ENCODE measurements at places on chromosomes 1 and 21.
A peak's percentile ranks its signal among the peaks of the same experiment; 100 is the strongest.

- H3K27me3 ChIP-seq, result peaks cover 53% of the 10 kb centered on the region
- no peaks in the 10 kb centered on the region for H3K36me3 ChIP-seq
- no peak overlapping the region for H3K4me3 ChIP-seq
- no peak overlapping the region for H3K27ac ChIP-seq
These were observed 26.2 kb downstream of the TP73 start for GRCh38 chr1:3678361-3679097.

DNA sequence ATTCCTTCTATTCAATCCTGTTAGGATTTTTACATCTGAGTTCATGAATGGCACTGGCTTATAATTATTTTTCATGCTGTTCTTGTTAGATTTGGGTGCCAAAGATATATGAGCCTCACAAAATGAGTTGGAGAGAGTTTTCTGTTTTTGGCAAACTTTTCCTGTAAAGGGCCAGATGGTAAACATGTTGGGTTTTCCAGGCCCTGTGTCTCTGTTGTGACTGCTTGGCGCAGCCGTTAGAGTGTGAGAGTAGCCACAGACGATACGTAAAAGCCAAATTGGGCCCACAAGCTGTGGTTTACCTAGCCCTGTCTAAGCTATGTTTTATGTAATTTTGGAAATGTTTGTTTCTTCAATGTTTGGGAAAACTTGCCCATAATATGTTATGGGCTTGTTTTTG lies 15.6 kb upstream of the CA6 start:
- H3K4me1 ChIP-seq, result no peaks in the 10 kb centered on the region
- no peak overlapping the region for H3K4me3 ChIP-seq
- ATAC-seq, result no peak
- H3K27me3 ChIP-seq, result no peaks in the 10 kb centered on the region
- H3K27ac ChIP-seq, result no peak overlapping the region
- no peaks in the 10 kb centered on the region for H3K36me3 ChIP-seq

DNA sequence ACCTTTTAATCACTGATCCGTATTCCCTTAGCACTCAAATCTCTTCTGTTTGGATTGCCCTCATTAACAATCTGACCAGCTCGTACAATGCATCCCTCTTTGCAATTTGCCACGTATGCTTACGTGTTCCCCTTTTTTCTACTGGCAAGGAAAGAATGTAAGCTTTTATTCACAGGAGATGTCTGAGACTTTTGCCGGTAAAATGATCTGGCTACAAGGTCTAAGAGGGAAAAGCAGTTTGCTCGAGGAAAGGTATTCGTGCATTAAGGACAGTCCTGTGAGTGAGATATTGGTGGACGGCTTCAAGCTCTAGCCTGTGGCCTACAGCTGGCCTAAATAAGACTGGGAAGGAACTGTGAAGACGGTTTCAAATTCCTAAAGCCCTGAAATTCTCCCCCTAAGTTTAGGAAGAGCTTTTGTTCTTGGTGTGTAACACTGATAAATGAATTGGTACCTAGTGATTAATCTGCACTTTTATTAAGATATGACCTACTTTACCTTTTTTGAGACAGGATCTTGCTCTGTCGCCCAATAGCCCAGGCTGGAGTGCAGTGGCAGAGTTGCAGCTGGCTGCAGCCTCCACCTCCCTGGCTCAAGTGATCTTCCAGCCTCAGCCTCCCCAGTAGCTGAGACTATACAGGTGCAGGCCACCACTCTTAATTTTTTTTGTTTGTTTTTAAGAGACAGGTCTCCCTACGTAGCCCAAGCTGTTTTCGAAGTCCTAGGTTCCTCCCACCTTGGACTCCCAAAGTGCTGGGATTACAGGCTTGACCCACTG lies 895 bp upstream of the UBR4 start:
- H3K4me3 ChIP-seq, result peak overlapping the region; percentile 40
- H3K27me3 ChIP-seq, result no peaks in the 10 kb centered on the region
- ATAC-seq, result no peak

DNA sequence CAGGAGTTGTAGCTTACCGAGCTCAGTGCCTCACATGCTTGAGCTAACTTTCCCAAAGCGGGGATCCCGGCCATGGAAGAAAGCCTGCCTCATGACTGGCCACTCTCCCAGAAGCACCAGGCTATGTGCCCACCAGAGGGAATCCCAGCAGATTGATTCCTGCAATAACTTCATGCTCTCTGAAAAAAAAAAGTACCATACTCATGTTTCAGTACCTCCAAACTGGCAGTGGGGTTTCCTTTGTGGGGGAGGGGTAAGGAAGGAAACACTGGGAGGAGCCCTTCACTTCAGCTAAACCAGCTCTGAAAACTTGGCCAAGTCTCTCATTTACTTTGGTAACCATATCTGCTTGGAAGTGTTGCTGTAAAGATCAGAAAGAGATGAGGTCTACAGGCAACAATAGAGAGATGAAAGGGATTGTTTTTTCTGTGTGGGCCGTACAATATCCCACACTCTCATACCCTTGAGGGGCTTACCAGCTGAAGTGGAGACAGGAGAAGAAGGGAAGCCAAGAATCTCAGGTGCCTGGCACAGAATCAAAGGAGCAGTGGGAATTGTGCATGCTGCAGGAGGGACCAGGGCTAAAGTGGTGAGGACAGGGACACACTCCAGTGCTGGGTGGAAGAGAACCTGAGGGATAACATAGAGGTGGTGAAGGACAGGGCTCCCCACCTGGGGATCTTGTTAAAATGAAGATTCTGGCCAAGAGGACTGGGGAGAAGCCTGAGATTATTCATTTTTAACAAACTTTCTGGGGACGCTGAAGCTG lies 42.4 kb upstream of the TACSTD2 start:
- H3K4me1 ChIP-seq, result peaks cover 17% of the 10 kb centered on the region
- no peaks in the 10 kb centered on the region for H3K36me3 ChIP-seq
- H3K27ac ChIP-seq, result no peak overlapping the region
- H3K27me3 ChIP-seq, result no peaks in the 10 kb centered on the region
- H3K4me3 ChIP-seq, result no peak overlapping the region
- no peak for ATAC-seq

GRCh38 chr1:53462769-53463501 lies 3.7 kb downstream of the DMRTB1 start:
- no peaks in the 10 kb centered on the region for H3K4me1 ChIP-seq
- no peak for ATAC-seq
- no peaks in the 10 kb centered on the region for H3K36me3 ChIP-seq
- H3K27me3 ChIP-seq, result no peaks in the 10 kb centered on the region
- no peak overlapping the region for H3K4me3 ChIP-seq

DNA sequence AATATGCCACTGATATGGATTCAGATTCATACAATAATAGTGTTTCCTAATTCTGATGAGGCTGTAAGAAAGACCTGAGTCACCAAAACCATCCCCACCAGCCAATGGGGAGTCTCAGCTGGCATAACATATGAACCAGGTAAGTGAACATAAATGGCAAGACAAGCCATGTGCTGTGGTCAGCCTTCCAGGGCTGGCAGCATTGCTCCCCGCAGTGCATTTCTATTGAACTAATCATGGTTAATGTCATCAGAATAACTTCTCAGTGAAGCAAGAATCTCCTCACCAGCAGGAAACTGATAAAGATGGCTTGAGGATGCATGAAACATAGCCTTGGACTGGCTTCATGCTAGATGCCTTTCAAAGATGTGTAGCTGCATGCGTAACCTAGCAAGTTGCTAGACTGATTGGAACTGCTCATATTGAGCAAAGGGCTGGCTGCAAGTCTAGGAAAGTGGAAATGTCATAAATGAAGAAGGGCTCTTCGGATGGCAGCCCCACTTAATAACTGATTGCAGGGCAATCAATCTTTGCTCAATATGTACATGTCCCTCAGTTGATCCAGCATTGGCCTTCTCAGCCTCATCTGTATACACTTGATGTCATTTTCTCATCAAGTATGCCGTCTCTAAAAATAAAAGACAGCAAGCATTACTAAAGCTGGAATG lies 88.0 kb downstream of the NTNG1 start:
- no peaks in the 10 kb centered on the region for H3K36me3 ChIP-seq
- no peak overlapping the region for H3K27ac ChIP-seq
- no peak for ATAC-seq
- H3K4me3 ChIP-seq, result no peak overlapping the region

GRCh38 chr1:25836695-25837094 lies 16.9 kb downstream of the MTFR1L start:
- ATAC-seq, result no peak
- no peak overlapping the region for H3K4me3 ChIP-seq

GRCh38 chr1:84122780-84123382 lies 21.2 kb upstream of the PRKACB start:
- no peaks in the 10 kb centered on the region for H3K36me3 ChIP-seq
- H3K27me3 ChIP-seq, result no peaks in the 10 kb centered on the region
- H3K4me1 ChIP-seq, result no peaks in the 10 kb centered on the region
- no peak overlapping the region for H3K4me3 ChIP-seq
- ATAC-seq, result no peak

DNA sequence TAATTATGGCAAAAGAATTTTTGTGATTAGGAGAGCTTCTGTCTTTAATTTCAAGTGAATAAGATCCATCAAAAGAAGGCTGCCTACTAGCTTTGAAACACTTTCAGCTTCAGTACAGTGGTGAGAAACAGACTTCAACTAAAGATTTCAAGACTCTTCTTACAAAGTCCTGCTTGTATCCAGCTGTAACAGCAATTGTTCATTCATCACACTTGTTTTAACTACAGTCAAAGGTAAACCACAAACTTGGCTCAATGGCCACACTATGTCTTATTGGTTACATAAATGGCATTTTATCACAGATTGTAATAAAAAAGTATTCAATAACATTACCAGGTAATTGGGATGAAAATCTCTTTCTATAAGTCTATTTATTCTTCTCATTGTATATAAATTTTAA lies 59.2 kb downstream of the WARS2 start:
- H3K4me3 ChIP-seq, result no peak overlapping the region
- H3K27me3 ChIP-seq, result no peaks in the 10 kb centered on the region
- no peaks in the 10 kb centered on the region for H3K36me3 ChIP-seq
- no peak overlapping the region for H3K27ac ChIP-seq
- H3K4me1 ChIP-seq, result peaks cover 3% of the 10 kb centered on the region

DNA sequence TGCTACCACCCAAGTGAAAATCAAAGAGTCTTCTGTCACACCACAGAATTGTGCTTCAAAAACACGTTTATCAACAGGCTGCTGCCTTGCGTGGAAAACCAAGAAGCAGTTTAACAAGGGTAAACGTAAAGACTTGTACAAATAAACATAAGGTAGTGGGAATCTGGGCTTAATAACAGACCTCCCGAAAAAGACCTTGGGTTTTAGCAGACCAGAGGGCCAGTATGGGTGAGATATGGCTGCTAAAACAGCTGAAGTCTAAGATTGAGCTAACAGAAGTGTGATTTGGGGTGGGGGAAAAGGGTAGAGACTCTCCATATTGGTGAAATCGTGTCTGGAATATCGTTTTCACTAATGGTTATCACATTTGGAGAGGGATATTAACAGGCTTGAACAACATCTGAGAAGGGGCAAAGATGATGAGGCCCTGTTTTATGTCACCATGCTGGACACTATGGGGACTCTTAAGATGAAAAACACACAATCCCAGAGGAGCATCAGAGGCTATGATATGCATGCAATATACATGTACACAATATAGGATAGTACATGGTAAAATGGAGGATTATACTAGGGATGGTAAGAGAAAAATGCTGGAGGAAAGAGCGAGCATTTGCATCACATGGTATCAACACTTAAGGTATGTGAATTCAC lies 1.4 kb downstream of the MOV10 start:
- H3K36me3 ChIP-seq, result peaks cover 11% of the 10 kb centered on the region
- no peak for ATAC-seq
- peaks cover 38% of the 10 kb centered on the region for H3K4me1 ChIP-seq
- H3K27me3 ChIP-seq, result no peaks in the 10 kb centered on the region
- peak overlapping the region; percentile 94 for H3K4me3 ChIP-seq

DNA sequence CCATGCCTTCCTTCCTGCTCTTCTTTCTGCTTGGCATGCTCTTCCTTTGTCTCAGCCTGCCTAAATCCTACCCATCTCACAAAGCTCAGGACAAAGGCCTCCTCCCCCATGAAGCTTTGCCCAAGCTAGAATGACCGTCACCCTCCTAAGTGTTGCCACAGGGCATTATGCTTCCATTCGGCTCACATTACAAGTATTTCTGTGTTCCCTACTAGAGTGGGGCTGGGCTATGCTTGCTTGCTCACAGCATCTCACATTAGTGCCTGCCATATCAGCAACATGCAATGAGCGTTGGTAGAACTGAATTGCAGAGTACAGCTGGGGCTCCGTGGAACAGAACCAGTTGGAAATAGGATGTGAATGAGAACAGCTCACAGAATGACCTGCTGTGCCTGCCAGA lies 82.8 kb downstream of the CD58 start:
- no peak overlapping the region for H3K27ac ChIP-seq
- H3K27me3 ChIP-seq, result peaks cover 3% of the 10 kb centered on the region
- no peak overlapping the region for H3K4me3 ChIP-seq
- no peak for ATAC-seq

- H3K4me3 ChIP-seq, result no peak overlapping the region
- ATAC-seq, result no peak
- no peaks in the 10 kb centered on the region for H3K36me3 ChIP-seq
These were observed 81.8 kb downstream of the PEX14 start for GRCh38 chr1:10556430-10557005.

GRCh38 chr1:235270625-235271024 lies 57.4 kb downstream of the ARID4B start:
- ATAC-seq, result no peak
- peaks cover 14% of the 10 kb centered on the region for H3K4me1 ChIP-seq
- no peaks in the 10 kb centered on the region for H3K27me3 ChIP-seq
- H3K4me3 ChIP-seq, result no peak overlapping the region
- peak overlapping the region; percentile 14 for H3K27ac ChIP-seq

DNA sequence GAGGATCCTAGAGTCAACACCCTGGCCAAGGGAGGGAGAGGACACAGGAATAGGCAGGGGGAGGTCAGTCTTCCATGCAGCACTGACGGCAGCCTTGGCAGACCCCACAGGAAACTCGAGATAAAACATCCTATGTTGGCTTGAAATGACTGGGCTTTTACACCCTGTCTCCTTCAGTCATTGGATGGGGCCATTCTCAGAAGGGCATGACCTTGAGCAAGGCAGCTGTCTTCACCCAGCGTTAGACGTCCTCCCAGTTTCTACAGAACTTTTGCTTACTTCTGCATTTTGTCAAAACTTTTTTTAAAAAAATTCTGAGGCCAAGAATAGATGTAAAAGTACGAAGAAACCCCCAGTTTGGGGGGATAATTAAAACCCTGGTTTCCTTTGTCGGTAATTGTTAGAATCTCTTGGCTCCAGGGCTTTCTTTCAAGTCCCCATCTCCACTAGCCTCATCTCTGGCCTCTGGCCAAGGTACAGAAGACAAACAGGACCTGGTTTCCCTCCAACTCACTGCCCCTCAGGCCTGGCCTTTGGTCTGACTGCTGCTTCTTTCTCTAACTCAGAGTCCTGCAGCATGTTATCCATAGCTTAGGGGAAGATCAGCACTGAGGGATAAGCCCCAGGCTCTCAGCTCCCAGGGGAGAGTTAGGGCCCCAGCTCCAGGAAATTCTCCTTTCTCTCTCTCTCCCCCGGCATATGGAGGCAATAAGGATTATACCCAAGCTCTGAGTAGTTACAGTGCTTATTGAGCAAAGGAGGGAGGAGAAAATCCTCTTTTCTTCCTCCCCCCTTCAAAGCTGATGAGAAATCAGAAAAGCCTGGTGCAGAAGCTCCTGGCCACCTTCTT lies 51.6 kb upstream of the KCND3 start:
- no peaks in the 10 kb centered on the region for H3K36me3 ChIP-seq
- no peak for ATAC-seq
- no peaks in the 10 kb centered on the region for H3K27me3 ChIP-seq
- no peaks in the 10 kb centered on the region for H3K4me1 ChIP-seq
- no peak overlapping the region for H3K27ac ChIP-seq
